HFFc6 (cell line): ENCODE measurements at places on chromosomes 5 and 9. TPM values are rescaled to one million over a fixed set of nuclear protein-coding genes. Genes with fewer than 3 reads are reported as not detected.
A peak's percentile ranks its signal among the peaks of the same experiment; 100 is the strongest.

DNA sequence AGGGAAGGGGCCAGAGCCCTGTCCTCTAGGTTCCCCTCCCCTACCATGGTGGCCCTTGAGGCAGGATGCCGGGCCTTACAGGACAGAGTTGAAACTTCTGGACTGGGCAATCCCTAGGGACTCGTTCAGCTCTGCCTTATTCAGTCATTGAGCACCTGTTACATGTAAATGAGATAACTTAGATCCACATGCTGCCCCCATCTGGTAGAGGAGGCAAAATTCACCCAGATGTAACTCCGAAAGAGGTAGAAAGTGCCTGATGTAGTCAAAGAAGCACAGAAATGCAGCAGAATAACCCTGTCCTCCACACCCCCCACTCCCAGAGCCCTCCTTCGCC, 1.5 kb downstream of the GGTA1 start:
- H3K27me3 ChIP-seq, result peaks cover 50% of the 10 kb centered on the region
- H3K36me3 ChIP-seq, result peaks cover 10% of the 10 kb centered on the region; the same call in 1 of the 2 replicates
- H3K4me3 ChIP-seq, result peak overlapping the region; percentile 82
- no peak overlapping the region for H3K27ac ChIP-seq
- peak; percentile 41 for DNase-seq
- H3K4me1 ChIP-seq, result peaks cover 16% of the 10 kb centered on the region

DNA sequence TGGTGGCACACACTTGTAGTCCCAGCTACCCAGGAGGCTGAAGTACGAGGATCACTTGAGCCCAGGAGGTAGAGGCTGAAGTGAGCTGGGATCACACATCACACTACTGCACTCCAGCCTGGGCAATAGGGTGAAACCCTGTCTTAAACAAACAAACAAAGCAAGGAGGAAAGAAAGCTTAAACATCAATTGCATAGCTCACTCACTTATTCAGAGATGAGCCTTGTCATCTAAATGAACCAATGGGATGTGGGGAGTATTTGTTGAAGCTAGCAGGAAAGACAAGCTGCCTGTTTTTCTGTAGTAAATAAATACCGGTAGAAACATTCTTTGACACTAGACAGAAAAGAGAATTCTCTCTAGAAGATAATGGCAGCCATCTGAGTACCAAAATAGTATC, 161.0 kb upstream of the SLC12A2 start:
- no peak for DNase-seq
- H3K27me3 ChIP-seq, result peaks cover 1% of the 10 kb centered on the region; the same call in 1 of the 2 replicates
- H3K4me3 ChIP-seq, result no peak overlapping the region

- no peak overlapping the region for H3K27ac ChIP-seq
- H3K36me3 ChIP-seq, result no peaks in the 10 kb centered on the region
- H3K4me1 ChIP-seq, result no peaks in the 10 kb centered on the region
- DNase-seq, result no peak
- peaks cover 28% of the 10 kb centered on the region for H3K27me3 ChIP-seq
Observed at GRCh38 chr5:38373743-38374142, 115.4 kb downstream of the EGFLAM start.

The ABO gene
- not detected in 3 replicates for total RNA-seq

- no peak overlapping the region for H3K27ac ChIP-seq
- DNase-seq, result no peak
- H3K4me1 ChIP-seq, result no peaks in the 10 kb centered on the region
- H3K36me3 ChIP-seq, result no peaks in the 10 kb centered on the region; the same call in 1 of the 2 replicates
- H3K4me3 ChIP-seq, result no peak overlapping the region
Observed at GRCh38 chr5:158543539-158544387, 556.0 kb downstream of the EBF1 start.

DNA sequence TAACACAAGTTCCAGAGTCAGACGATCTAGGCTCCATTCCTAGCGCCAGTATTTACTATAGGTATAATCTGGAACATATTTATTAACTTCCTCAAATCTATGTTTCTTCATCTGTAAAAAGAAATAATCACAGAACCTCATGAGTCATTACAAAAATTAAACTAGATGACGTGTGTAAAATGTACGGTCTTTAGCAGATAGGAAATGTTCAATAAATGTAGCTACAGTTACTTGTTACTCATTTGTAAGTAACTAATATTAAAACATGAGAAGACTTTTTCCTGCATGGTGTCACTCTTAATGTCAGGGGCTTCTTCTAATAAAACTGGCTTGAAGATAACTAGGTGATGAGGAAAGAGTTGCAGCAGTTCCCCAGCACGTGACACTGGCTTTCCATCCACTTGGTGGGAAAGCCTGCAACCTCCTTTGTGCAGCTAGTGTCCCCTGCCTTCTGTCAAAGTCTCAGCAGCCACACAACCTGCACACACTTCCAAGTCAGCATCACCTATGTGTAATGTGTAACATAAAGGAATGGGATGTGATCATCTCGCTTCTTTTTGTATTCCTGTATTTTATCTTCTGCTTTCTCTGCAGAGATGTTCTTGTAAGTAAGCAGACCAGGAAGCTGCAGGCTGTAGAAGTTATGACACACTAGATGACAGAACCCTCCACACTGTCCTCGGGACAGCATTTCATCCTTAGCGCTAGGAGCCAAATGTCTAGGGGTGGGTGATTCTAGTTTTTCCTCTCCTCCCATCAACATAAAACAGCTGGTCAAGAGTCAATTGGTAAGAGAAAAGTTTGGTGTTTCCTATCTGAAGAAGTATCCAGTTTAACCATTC, 1.8 kb upstream of the JAKMIP2 start:
- no peaks in the 10 kb centered on the region for H3K4me1 ChIP-seq
- no peak overlapping the region for H3K27ac ChIP-seq
- no peaks in the 10 kb centered on the region for H3K36me3 ChIP-seq
- no peak for DNase-seq
- H3K27me3 ChIP-seq, result no peaks in the 10 kb centered on the region; the same call in none of the 2 replicates
- H3K4me3 ChIP-seq, result no peak overlapping the region

The ARL15 gene
- 9.8 and 11.5 TPM in 2 replicates for total RNA-seq

DNA sequence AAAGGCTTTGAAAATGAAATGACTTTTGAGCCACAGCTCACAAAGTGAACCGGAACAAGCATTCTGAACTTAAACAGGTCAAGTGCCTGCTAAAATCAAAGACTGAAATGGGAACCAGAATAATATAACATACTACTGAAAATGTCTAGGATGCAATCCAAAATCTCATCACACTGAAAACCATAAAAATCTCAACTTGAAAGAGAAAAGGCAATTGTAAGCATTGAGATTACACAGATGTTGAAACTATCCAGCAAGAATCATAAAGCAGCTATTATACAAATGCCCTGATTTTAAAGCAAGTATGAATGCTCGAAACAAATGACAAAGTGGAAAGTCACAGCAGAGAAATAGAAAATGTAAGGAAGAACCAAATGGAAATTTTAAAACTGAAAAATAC, 211.5 kb upstream of the GAS1 start:
- no peak overlapping the region for H3K4me3 ChIP-seq
- H3K4me1 ChIP-seq, result no peaks in the 10 kb centered on the region; the same call in 1 of the 2 replicates
- no peaks in the 10 kb centered on the region for H3K36me3 ChIP-seq
- H3K27ac ChIP-seq, result no peak overlapping the region

- H3K4me1 ChIP-seq, result peaks cover 20% of the 10 kb centered on the region
- no peaks in the 10 kb centered on the region for H3K27me3 ChIP-seq
- H3K36me3 ChIP-seq, result no peaks in the 10 kb centered on the region
- no peak for DNase-seq
Observed at GRCh38 chr5:31322946-31323345, 129.5 kb downstream of the CDH6 start.
